CD4-positive, alpha-beta T cell treated with Interleukin-17A for 1 hour (primary cell): ENCODE measurements at places on chromosomes 4 and X.

- no peak for DNase-seq
Measured at GRCh38 chr4:7001271-7001670, 41.9 kb upstream of the TADA2B start.

GRCh38 chr4:76723924-76724323, 174.0 kb downstream of the SOWAHB start:
- DNase-seq: no peak

- DNase-seq: no peak
Measured at GRCh38 chr4:183139058-183139750, 40.1 kb downstream of the WWC2 start.

- DNase-seq: no peak
Measured at GRCh38 chrX:135308345-135308855, 880 bp upstream of the ETDC start.

DNA sequence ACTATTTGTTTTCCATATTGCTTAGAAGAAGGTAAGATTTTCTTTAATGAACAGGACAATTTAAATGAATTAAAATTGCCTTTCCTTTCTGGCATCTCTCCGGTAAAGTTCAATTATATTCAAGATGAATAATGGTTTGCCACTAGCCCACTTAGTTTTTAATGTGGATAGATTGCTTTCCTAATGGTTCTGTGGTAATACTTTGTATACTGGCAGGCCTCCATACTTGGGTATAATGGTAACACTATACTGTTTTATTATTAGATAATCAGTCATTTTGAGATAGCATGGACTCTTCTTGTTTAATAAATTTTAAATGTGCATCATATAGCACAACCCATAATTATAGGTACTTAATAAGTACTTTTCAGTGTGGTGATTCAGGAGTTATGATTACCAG, 89.5 kb downstream of the ELOVL6 start:
- DNase-seq: no peak

- no peak for DNase-seq
Measured at GRCh38 chr4:92305878-92306520, 2.2 kb downstream of the GRID2 start.

DNA sequence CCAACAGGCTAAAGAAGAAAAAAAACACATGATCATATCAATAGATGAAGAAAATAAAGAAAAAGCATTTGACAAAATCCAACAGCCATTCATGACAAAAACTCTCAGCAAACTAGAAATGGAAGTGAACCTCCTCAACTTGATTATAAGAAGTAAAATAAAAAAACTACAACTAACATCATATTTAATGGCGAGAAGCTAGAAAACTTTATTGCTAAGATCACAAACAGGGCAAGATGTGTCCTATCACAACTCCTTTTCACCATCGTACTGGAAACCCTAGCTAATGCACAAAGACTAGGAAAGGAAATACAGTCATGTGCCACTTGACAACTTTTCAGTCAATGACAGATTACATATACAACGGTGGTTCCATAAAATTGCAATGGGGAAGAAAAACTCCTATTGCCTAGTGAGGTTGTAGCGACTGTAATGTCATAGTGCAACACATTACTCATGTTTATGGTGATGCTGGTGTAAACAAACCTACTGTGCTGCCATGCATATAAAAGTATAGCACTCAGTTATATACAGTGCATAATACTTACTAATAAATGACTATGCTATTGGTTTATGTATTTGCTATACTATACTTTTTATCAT, 12.1 kb upstream of the MANBA start:
- no peak for DNase-seq

- DNase-seq: peak; percentile 66
Measured at GRCh38 chrX:150365051-150365989, 2.2 kb downstream of the MAMLD1 start.

DNA sequence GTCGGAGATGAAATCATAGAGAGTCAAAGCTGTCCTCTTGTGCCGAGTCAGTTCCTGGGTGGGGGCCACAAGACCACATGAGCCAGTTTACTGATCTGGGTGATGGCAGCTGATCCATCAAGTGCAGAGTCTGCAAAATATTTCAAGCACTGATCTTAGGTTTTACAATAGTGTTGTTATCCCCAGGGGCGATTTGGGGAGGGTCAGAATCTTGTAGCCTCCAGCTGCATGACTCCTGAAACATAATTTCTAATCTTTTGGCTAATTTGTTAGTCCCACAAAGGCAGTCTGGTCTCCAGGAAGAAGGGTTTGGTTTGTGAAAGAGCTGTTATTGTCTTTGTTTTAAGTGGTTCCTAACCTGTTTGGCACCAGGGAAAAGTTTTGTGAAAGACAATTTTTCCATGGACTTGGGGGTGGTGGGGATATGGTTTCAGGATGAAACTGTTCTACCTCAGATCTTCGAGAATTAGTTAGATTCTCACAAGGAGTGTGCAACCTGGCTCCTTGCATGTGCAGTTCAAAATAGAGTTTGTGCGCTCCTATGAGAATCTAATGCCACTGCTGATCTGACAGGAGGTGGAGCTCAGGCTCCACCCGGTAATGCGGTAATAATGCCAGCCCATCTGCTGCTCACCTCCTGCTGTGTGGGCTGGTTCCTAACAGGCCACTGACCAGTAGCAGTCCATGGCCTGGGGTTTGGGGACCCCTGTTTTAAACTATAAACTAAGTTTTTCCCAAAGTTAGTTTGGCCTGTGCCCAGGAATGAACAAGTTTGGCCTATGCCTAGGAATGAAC, 29.2 kb downstream of the METAP1 start:
- DNase-seq: no peak

- no peak for DNase-seq
Measured at GRCh38 chr4:73676861-73677323, 56.7 kb upstream of the RASSF6 start.

- no peak for DNase-seq
Measured at GRCh38 chrX:45056428-45057145, 144.1 kb downstream of the DIPK2B start.

GRCh38 chr4:31737419-31737818, 1017.2 kb downstream of the PCDH7 start:
- no peak for DNase-seq

GRCh38 chrX:40098264-40099054, 701 bp upstream of the BCOR start:
- peak; percentile 72 for DNase-seq

DNA sequence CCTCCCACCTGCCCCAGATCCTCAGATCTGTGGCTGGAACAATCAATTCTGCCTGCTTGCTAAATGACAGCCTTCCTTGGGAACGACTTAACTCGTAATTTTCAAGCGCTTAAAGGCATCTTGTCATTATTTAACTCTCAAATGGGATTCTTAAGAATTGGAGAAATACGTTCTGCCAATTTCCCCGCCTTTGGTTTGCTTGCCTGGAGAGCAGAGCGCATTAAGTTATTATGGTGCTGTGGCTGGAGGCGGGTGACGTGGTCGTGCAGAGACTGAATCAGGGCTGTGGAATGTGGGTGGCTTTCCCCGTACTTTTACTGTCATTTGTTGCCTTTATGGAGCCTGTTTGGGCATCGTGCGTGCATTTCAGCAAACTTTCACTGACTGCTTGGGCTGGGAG, 78.9 kb upstream of the PSAPL1 start:
- DNase-seq: no peak

DNA sequence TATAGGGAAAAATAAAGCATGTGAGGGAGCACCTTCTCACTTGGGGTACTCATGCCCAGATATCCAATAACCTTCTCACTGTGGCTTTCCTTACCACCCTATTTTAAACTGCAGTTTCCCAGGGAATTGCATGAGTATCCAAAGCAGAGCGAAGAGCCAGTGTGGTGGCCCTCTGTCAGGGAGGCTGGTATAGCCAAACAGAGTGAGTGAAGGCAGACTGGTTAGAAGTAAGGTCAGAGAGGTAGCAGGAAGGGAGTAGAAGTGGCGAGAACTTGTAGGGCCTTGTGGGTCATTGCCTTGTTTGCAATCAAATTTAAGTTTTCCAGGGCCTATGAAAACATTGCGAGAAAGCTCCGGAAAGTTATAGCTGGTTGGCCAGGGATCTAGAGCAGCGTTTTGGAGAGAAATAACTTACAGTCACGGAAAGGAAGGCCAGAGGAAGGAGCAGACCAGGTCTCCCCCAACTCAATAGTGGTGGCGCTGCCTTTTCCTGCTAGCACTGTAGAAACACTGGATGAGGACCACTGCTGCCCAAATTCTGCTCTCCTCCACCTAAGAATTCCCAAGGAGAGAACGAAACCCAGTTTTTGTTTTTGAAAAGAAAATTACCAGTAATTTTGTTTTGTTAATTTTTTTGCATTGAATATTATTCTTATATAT, 77.2 kb downstream of the PDLIM5 start:
- no peak for DNase-seq

DNA sequence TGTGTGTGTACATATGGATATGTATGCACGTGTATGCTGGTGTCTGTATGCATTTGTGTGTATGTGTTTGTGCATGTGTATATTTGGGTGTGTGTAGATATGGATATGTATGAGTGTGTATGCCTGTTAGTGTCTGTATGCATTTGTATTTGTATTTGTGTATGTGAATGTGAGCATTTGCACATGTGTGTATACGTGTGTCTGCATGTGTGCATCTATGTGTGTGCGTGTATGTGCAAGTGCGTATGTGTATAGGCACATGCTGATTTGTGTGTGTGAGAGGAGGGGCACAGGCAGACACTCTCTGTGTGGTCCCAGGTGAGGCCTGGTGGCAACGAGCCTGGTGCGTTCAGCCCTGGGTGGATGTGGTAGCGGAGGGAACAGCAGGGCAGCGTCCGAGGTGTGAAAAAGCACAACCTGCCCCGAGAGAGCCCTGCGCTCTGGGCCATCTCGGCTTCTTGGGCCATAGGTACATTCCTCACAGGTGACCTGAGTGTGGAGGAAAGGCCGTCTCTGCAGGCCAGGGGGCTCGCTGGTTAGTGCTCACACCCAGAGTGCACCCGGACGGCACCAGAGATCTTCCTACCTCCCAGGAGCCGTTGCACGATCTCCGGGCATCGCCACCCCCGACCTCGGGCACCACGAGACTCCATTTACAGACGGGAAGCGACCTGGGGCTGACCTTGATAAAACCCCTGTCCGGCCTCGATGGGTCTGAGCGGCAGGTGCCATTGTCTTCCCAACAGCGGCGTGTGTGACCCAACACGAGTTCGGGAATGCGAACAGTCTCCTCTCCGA, 45.0 kb downstream of the ASMT start:
- no peak for DNase-seq

DNA sequence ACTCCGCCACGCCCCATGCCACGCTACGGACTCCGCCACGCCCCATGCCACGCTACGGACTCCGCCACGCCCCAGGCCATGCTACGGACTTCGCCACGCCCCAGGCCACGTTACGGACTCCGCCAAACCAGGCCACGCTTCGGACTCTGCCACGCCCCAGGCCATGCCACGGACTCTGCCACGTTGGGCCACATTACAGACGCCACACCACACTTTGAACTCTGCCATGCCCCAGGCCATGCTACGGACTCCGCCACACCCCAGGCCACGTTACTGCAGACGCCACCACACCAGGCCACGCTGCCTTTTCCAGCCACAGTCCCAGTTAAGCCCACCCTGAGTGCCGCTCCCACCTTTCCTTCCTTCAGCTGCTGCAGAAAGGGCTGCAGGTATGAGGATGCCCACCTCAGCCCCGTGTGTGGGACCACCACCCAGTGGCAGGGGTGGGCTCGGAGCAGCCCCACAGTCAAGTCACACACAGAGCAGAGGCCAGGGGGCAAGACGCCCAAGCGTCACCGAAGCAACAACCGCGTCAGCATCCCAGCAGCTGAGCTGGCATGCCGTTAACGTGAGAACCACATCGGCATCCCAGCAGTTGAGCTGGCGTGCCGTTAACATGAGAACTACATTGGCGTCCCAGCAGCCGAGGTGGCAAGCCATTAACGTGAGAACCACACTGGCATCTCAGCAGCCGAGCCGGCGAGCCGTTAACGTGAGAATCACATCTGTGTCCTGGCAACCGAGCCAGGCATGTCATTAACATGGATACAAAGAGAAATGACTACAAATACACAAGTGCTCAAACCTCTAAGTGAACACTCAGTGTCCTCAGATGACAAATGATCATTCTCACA, 26.4 kb downstream of the GAK start:
- no peak for DNase-seq

- DNase-seq: no peak
Measured at GRCh38 chrX:107736781-107737531, 38.6 kb downstream of the TSC22D3 start.

DNA sequence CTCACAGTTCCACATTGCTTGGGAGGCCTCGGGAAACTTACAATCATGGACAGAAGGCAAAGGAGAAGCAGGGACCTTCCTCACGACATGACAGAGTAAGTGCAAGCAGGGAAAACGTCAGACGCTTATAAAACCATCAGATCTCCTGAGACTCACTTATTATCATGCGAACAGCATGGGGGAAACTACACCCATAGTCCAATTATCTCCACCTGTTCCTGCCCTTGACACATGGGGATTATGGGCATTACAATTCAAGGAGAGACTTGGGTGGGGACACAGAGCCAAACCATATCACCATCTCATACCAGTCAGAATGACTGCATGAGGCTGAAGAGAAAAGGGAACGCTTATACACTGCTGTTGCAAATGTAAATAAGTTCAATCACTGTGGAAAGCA, 1066.9 kb upstream of the PCDH7 start:
- no peak for DNase-seq

DNA sequence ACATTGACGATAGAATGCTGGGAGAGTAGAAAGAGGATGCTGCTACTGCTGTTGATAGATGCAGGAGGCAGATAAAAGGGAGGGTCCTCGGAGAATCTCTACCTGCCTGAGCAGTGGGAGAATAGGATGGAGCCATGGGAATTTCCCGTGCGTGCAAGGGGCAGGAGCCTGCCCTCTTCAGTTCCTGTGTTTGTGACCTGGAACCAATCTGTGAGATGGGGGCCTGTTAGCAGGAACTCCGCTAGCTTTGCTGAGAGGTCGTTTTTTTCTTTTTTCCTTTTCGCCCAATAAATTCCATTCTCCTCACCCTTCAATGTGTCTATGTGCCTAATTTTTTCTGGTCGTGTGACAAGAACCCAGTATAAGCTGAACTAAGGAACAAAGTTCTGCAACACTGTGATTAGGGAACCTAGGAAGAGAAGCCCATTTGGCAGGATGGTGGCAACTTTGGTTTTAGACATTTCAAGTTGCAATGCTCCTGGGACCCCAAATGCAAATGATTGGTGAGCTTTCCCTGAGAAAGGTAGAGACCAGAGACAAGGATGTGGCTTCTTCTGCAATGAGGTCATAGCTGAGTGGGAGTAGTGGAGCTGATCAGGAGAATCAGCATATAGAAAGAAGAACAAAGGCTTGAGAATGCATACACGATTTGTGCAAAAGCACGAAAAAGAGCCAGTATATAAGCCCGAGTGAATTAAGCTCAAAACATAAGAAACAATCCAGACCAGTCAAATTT, 23.9 kb downstream of the SLC39A8 start:
- no peak for DNase-seq

DNA sequence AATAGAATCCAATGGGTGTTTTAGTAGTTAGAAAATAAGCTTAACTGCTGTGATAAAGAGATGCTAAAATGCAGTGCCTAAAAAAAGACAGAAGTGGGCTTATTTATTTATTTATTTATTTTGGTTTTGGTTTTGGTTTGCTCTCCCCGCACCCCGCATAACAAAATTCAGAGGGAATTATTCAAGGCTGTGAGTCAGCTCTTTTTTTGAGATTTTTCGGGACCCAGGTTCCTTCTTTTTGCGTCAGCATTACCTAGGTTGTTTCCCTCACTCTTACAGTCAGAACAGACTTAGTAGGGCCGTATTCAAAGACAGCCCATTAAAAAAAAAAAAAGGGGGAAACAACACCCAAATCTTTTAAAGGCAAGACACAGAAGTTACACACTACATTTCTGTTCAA, 1495.5 kb upstream of the ADGRL3 start:
- no peak for DNase-seq
